ENCODE measurements at places on chromosomes 5 and 9.

DNA sequence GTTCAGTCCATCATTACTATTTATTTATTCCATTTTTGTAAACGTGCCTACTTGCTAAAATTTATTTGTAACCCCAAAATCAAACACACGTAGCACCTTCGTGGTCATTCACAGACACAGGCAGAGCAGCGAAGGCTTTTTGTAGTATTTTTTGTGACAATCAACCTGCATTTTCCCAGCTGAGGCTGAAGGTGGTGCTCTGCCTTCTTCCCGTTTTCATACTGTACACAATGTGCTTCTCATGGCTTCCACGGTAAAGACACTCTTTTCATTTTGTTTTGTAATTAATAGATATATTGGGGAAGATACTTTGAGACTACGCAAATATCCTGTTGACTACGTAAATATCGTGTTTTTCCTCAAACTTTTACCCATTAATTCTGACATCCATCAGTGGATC, 19.4 kb downstream of the DAP start:
- no peak for DNase-seq

DNA sequence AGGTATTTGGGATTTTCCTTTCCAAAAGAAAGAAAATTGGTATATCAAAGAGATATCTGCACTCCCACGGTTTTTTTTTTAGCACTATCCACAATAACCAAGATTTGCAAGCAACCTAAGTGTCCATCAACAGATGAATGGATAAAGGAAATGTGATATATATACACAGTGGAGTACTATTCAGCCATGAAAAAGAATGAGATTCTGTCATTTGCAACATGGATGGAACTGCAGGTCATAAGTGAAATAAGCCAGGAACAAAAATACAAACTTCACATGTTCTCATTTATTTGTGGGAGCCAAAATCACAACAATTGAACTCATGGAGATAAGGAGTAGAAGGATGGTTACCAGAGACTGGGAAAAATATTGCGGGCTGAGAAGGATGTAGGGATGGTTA, 9.8 kb downstream of the ANKRD31 start:
- DNase-seq = no peak

DNA sequence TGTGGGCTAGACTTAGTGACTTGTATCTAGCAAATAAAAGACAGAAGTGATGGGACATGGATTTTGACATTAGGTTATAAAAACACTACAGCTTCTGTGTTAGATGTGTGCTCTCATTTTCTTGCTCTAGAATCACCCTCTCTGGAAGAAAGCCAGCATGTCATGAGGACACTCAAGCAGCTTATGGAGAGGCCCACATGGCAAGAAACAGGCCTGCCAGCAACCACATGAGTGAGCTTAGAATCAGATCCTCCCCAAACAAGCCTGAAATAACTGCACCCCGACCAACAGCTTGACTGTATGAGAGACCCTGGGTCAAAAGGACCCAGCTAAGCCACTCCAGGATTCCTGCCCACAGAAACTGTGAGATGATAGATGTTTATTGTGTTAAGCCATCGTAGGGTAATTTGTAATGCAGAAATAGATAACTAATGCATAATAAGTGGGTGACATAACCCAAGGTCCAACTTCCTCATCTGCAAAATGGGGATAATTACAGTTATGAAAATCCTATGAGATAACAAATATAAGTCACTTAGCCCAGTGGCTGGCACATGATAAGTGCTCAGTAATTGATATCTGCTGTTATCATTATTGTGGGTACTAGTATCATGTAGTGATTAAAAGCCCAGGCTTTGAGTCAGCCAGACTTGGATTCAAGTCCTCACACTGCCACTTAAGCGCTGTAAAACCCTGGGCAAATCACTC, 86.5 kb downstream of the KLHL3 start:
- no peak for DNase-seq

- no peak for DNase-seq
Observed at GRCh38 chr5:433836-434235, 9.1 kb upstream of the EXOC3 start.

- no peak for DNase-seq
Observed at GRCh38 chr9:100221538-100221937, 122.5 kb downstream of the INVS start.

- DNase-seq = peak; percentile 38
Observed at GRCh38 chr9:84315278-84315877, 25.2 kb downstream of the SLC28A3 start.

DNA sequence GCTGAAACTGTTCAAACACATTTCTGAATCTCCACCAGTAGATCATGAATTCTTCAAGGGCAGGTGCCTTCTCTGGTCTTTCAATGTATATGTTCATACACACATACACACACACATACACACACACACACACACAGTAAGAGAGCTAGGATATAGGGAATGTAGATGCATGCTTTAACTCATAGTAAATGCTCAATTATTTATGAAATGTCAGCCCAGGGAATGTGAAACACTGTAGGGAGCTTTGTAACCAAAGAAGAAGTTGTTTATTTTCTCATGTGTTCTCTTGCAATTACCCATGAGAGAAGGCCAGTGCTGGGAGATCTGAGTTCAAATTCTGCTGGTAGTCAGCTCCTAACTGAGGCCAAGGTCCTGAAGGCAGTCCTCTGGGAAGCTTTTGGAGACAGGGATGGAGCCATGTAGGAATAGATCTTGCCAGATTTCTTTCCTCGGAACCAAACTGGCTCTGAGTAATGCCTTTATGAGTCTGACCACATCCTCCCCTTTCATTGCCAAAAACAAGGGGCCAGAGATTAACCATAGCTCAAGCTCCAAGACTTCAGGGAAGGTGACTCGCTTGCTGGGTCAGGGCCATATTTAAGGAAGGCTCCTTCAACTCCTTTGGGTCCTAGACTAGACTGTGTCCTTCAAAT, 487.0 kb upstream of the TNC start:
- no peak for DNase-seq

GRCh38 chr5:76351577-76351976, 51.5 kb upstream of the IQGAP2 start:
- no peak for DNase-seq

- DNase-seq = no peak
Observed at GRCh38 chr5:34666392-34667080, 10.4 kb downstream of the RAI14 start.
